ENCODE measurements at places on chromosomes 2 and 18.

DNA sequence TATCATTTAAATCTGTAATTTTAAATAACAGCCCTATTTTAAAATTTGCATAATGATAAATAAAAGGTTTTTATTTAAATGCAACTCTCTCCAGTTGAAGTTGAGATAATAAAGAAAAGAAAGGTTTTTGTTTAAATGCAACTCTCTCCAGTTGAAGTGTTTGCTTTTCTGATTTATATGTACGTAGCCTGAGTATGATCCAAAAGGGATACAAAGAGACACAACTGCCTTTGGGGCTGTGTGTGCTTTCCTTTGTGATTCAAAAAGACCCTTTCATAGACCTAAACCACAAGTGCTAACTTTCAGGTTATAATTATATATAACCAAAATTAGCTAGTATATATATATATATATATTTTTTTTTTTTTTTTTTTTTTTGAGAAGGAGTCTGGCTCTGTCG, 76.2 kb upstream of the MFF start:
- DNase-seq, result no peak

DNA sequence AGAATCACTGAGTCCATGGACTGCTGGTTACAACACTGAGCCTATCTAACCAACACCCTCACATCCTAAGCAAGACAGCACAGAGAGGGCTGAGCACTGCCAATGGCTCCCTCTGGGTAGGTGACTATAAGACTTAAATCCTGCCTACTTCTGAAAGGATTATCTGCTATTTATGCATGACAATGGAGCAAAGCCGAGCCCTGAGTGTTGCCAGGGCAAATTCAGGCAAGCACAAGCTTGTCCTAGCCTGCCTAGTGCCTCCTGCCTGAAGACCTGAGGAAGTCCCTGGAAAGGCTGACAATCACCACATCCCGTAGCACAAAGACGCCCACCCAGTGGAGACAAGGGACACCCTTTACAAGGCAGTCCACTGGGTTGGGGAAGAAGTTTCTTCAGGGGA, 129.7 kb downstream of the OSR1 start:
- no peak for DNase-seq

- DNase-seq, result no peak
Measured at GRCh38 chr2:68365087-68365486, at the start of gene PLEK. TSS of gene PLEK (plus strand) at chr2:68365282. CDS start at chr2:68365352, 70 bp downstream.

DNA sequence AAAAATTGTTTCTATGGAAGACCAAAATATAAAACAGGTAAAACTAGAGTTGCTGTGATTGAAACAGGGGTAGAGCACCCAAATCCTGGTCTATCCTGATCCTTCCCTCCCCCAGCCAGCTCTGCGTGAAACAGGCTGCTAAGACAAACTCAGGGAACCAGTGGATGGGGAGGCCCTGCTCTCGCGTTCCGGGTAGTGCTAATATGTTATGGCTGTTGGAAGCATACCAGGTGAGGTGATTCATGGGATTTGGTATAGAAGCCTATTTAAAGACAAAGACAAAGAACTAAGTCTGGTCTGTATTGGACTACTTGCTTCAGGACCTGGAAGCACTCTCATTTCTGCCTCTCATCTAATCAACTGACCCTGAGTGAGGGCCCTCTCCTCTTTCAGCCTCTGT, 63.0 kb upstream of the CCBE1 start:
- DNase-seq, result no peak

- DNase-seq, result no peak
Measured at GRCh38 chr2:88865801-88866371, 174.4 kb downstream of the RPIA start.

- no peak for DNase-seq
Measured at GRCh38 chr18:2984703-2985261, 28.2 kb downstream of the LPIN2 start.

GRCh38 chr2:66329081-66329605, 105.8 kb upstream of the MEIS1 start:
- DNase-seq, result no peak

GRCh38 chr2:151673016-151673415, 61.3 kb downstream of the NEB start:
- no peak for DNase-seq

- DNase-seq, result no peak
Measured at GRCh38 chr18:62751341-62751821, 36.0 kb downstream of the PHLPP1 start.

DNA sequence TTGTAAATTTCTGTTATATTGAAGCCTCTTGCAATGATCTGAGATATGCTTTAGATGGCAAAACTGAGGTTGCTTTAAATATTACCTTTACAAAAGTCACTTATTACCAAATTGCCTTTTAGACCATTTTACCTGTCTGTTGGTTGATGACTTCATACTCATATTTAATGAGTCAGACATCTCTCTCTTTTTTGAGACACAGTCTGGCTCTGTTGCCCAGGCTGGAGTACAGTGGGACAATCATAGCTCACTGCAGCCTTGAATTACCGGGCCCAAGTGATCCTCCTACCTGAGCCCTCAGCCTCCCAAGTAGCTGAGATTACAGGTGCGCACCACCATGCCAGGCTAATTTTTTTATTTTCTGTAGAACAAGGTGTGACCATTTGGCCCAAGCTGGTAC, 11.5 kb upstream of the PPP4R3B start:
- DNase-seq, result no peak

- no peak for DNase-seq
Measured at GRCh38 chr2:68463287-68463877, 3.7 kb downstream of the FBXO48 start.

- DNase-seq, result no peak
Measured at GRCh38 chr18:10111944-10112343, 198.1 kb downstream of the VAPA start.

GRCh38 chr2:199819746-199820145, 31.2 kb downstream of the FTCDNL1 start:
- DNase-seq, result no peak

DNA sequence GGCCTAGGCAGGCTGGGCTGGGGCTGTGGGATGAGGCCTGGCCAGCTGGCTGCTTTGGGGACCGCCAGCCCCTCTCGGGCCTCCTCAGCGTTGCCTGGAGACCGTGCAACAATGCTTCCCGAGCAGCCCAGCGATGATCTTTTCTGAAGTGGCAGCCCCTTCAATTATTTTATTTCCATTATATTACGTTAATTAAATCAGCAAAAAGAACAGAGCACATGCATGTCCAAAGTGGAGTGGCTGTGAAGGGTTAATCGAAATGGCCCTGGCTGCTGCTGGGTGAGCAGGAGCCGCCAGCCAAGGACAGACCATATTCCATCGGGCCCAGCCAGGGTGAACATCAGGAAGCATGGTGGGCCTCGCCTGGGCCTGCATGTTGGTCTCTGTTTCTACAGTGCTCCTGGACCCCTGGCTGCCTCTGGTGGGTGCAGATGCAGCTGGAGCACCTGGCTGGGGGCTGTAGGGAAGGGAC, 245.5 kb downstream of the MYCN start:
- DNase-seq, result no peak

DNA sequence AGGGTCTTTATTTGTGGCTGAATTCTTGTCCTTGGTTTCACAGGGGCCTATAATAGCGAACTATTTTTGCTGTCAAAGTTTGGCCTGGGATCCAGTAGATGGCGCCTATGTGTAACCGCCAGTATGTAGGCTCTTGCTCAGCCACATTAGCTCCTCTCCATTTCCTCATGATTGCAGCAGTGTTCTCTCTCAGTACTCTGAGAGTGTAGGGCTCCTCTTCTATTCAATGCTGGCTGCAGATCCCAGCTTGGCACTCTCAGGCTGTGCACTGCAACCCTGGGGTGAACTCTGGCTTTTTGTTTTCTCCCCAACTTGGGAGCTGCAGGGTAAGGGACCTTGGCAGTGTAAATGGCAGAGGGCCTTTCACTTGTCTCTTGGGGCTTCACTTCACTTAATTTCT, 344.6 kb upstream of the CHAC2 start:
- DNase-seq, result no peak

GRCh38 chr18:74310411-74310810, 5.2 kb upstream of the C18orf63 start:
- no peak for DNase-seq

DNA sequence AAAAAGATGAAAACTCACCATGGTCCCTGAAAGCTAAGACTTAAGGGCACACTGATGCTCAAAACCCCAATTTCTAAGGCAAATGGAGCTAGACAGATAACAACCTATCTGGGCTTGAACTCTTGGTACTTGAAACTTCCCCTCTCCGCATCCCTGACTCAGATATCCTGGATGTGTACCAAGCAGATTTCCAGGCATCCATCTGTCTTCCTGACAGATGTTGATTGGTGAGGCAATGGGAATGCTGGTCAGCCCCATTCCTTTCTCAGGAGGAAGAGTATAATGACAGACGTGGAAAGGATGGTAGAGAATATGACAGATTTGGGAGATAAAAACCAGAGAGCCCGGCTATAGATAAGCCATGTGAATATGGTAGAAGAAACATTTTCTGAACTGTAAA, 69.2 kb downstream of the ADD2 start:
- no peak for DNase-seq

- no peak for DNase-seq
Measured at GRCh38 chr18:9740071-9740470, 32.0 kb downstream of the RAB31 start.

- no peak for DNase-seq
Measured at GRCh38 chr2:211737282-211737681, 801.3 kb downstream of the ERBB4 start.

GRCh38 chr2:127625572-127625951, 20.4 kb upstream of the GPR17 start:
- DNase-seq, result no peak

DNA sequence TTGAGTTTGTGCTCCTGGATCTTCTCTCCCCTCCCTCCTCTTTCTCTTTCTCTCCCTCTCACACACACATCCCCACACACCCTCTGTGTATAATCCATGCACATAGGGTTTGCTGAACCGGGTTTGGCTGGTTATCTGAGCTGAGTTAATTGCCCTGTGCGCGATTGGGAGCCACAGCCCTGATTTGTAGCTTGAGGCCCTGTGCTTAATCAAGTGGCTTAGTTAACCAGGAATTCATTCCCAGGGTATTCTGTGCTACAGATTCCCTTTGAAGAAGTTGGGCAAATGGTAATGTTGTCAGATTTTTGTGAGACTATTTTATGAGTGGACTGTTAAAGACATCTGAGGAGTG, 6.2 kb downstream of the PARD3B start:
- DNase-seq, result no peak

DNA sequence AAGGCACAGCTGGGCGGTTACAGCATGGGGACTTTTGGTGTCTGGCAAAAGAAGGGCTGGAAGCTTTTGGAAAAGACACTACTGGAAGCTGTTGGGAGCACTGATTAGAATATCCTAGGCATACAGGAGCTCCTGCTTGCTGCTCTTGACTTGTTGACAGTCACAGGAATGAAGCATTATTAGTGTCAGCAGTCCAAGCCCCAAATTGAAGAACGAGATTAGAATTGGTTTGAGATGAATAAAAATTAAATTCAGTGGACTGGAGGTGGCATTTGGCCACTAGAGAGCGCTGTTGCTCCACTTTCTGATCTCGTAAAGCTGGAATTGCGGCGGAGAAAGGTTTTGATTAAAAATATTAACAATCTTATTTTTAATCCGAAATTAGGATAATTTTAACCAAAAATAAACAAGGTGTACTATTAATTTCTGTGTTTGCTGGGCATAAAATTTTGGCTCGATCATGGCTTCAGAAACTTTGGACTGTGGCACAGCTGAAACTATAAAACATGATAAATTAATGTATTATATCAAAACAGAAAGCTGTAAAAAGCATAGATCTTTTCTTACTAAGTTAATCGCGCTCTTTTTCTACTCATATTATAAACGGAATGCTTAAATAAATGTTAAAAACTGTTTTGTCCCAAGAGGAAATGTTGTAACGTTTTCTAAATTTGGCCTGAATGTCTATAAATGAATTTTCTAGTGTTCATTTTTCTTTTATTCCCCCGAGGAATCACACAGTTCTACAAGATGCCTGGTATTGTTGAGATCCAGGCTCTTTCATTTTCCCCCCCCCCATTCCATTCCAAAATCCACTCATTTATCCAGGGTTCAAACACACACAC, 2.4 kb upstream of the HOXD8 start:
- peak; percentile 66 for DNase-seq

All from stimulated activated CD4-positive, alpha-beta T cell treated with anti-CD3 and anti-CD28 coated beads, Interleukin-1b, Interleukin-23, amount 100 ng/mL, for 4 hours (primary cell).